ENCODE measurements at places on chromosomes 11 and 22.

DNA sequence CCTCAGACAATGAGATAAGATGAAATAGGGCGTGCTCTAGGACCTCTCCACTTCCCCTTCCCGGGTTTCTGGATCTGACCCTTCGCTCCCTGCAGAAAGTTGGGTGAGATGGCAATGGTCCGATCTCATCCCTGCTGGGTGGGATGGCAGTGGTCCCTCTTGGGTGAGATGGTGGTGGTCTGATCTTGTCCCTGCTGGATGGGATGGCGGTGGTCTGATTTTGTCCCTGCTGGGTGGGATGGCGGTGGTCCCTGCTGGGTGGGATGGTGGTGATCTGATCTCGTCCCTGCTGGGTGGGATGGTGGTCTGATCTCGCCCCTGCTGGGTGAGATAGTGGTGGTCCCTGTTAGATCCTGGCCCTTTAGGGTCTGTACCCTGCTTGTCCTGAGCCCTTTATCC, 21.3 kb downstream of the ST14 start:
- no peak for DNase-seq

DNA sequence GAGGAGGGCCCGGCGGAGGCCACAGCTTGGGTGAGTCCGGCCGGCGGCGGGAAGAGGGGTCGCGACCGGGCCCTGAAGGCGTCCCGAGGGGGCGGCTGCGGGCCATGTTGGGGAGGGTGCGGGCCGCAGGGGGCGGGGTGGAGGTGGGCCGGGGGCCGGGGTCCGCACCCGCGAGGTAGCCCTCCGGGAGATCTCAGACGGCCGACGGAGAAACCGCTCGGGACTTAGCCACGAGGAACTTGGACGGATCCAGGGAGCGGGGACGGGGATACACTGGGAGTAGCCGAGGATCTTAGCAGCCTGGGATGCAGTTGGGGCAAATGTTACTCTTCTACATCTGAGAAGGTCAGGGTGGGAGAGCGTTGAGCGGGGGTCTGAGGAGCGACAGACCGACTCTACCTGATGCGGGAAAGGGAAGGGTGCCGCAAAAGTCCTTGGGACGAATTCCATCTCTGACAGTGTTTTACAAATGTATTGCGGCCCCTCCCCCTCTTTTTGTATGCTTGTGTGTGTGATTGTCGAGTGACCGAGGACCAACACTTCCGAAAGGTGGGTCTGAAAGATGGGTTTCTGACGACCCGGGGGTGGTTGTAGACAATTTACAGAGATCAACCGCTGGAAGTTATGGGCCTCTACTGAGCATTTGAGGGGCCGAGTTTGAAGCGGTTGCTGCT, 658 bp downstream of the STIP1 start:
- DNase-seq = peak; percentile 24

DNA sequence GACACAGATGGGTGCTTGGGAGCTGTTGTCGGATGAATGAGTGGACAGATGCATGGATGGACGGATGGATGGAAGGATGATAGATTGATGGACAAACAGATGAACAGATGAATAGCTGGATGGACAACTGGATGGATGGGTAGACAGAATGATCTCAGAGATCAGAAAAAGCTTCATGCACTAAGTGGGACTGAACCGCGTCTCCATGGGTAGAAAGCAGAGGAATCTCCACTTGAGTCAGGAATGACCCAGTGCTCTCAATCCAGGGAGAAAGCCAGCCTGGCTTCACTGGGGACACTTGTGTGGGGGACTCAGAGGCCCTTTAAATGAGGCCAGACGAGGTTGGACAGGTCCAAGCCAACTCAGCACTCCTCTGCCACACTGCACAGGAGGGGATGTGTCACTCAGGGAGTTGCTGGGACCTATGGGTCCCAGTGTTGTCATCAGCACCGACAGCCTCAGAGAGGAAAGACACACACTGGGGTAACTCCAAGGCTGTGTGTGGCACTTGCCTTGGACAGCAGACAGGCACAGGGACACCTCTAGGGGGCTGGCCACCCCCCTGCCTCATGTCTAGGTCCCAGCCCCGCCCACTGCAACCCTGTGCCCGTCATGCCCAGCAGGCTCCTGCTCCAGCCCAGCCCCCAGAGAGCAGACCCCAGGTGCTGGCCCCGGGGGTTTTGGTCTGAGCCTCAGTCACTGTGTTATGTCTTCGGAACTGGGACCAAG, 5.6 kb downstream of the IGLL5 start:
- DNase-seq = no peak

DNA sequence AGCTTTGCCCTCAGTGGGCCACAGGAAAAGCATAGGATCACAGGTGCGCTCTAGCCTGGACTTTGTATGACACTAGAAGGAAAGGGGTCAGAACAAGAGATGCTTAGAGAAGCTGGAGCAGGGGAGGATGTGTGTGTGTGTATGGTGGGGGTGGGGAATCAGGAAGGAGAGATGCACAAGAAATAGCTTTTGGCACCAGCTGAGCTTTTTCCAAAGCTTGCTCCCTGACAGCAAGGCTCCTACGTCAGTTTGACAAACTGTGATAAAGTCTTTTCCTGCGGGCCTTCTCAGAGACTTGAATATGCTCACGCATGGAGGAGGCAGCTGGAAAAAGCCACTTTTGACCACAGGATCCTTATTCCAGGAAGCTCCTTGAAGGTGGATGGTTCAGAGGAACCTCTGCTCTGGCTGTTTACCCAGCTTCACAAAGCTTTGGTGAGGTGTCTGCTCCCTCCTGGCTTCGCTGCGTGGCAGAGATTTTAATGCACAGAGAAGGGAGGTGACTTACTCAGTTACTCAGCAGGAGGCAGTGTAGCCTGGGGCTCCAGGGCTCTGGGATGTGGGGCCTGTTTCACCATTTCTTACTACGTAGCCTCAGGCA, 3.9 kb downstream of the CDC42EP1 start:
- DNase-seq = no peak

- no peak for DNase-seq
These were observed 13.9 kb downstream of the UBE4A start for GRCh38 chr11:118373263-118373662.

GRCh38 chr11:20438637-20439036, 51.1 kb downstream of the PRMT3 start:
- peak; percentile 15 for DNase-seq

DNA sequence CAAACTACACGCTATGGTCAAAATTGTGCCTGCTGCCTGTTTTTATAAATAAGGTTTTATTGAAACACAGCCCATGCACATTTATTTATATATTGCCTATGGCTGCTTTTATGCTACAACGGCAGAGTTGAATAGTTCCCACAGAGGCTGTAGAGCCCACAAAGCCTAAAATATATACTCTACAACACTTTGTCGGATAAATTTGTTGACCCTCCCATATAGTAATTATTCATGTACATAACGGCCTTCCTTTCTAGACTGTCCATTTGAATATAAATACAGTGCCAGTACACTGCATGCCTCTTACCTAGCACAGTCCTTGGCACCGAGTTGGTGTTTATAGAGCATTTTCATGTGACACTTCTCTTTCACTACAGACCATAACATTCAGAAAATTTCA, 314.0 kb downstream of the LRRC4C start:
- DNase-seq = no peak

DNA sequence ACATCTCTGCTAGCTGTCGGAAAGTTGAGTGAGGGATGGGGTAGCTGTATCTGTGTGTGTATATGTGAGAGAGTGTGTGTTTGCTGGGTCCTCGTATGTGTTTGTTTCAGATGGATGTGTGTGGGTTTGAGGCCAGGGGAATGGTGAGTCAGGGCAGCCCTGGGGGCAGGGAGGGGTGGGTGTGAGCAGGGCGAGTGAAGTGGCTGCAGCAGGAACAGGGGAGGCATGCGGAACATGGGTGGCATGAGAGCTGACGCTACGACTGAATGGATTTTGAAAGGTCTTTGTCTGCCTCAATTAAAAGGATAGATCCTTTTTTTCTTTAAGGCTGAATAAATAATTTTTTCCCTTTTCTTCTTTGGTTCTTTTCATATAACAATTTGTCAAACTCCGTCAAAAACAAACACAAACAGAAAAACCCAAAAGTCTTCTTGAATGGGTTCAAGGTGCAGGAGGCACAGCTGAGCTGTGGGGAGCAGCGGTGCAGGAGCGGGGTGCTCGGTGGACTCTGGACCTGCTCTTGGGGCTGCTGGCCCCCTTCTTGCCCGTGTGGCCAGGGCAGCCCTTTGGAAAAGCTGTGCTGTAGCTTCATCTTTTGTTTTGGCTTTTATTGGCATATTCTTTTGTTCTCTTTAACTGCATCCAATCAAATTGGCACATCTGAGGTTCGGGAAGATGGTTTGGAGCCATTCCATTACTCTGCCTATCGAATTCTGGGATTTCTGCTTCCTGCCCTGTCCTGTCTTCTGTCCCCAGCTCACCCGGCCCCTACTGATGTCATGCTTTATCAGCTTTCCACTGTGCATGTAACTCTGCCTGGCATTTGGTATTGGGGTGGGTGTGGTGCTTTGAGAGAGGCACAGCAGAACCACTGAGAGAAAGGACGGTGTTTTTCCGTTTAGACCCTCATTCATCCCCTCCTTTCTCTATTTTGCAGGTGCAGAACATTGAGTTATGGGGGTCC, 80.1 kb downstream of the ADAMTS15 start:
- no peak for DNase-seq

GRCh38 chr11:16981651-16982194, 32.5 kb downstream of the PLEKHA7 start:
- peak; percentile 69 for DNase-seq

GRCh38 chr11:61587541-61587941, 6.7 kb upstream of the SYT7 start:
- peak; percentile 48 for DNase-seq

DNA sequence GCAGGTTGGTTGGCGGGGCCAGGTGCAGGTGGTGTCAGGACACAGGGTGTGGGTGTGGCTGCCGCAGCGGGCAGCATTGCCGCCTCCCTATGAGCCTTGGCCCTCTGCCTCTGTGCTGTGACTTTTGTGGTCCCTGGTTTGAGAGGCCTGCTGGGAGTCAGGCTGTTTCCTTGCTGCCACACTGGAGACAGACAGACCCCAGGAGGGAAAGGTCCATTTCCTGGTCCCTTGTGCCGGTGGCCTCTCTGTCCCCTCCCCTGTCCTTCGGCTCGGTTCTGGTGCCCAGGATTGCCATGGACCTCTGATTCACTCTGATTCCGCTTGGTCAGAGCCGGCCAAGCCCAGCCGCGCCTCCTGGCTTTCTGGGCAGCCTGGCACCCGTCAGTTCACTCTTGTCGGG, 196.9 kb downstream of the TBC1D22A start:
- DNase-seq = no peak

DNA sequence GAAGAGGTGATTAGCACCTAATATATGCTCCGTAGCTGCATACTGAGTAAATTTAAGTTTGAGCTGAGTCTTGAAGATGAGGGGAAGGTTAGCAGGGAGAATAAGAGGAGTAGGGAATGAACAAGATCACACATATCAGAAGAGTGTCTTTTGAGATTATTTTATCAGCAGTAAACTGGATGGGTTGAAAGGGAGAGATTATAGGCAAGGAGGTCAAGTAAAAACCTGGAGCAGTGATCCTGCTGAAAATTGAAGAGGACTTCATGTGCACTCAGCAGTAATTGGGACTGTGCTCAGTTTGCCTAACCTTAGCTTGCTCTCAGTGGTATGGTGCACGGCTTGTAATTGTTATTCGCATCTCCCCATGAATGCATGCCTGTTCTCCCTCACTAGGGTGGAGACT, 79.5 kb upstream of the PICALM start:
- DNase-seq = no peak

GRCh38 chr11:826836-827145, 928 bp upstream of the CRACR2B start:
- DNase-seq = peak; percentile 76

DNA sequence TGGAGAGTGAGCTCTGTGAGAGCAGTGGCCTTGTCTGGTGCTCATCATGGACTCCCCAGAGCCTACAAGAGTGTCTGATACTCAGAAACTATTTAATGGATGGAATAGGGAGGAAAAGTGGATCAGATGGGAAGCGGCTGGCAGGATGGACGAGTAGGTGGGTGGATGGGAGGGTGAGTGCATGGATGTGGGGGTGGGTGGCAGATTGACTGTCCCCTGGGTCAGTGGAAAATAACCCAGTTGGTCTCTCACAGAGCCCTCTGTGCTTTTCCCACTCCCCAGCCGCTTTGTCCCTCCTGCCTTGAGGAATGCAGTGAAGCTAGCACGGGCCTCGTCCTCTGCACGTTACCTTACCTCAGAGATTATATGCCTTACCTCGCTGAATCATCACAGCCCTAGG, 5.9 kb downstream of the SPI1 start:
- no peak for DNase-seq

DNA sequence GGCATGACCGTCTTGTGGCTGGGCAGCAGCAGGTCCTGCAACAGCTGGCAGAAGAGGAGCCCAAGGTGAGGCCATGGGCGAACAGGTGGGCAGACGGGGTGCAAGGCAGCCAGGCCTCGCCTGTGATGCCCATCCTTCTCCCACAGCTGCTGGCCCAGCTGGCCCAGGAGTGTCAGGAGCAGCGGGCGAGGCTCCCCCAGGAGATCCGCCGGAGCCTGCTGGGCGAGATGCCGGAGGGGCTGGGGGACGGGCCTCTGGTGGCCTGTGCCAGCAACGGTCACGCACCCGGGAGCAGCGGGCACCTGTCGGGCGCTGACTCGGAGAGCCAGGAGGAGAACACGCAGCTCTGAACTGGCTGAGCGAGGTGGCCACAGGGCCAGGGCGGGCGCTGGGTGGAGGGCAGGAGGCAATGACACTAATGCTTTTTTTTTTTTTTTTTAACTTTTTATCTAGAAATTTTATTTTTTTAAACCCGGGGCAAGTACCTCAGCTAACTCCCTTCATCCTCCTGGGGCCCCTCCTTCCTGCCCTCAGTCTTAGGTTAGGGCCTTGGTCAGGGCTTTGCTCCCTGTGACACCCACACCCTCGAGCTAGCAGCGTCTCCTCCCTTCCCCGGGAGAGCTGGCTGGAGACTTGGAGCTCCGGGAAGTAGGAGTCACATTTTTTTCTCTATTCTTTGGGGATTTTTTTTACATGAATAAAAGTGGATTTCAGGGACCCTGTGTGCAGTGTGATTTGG, 16.0 kb downstream of the PLCB3 start:
- DNase-seq = peak; percentile 77

DNA sequence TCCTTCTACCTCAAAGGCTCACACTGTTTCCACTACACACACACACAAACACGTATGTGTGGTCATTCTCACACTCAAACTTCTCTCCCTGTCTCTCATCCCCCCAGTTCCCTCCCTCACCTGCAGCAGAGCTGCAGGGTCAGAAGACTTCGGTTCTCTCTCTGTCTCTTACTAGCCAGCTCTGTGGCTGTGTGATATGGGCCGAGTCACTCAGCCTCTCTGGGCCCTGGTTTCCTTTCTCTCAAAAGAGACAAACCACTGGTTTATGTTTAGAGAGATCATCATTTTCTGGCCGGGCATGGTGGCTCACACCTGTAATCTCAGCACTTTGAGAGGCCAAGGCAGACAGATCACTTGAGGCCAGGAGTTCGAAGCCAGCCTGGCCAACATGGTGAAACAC, 21.1 kb downstream of the TSPAN18 start:
- no peak for DNase-seq

DNA sequence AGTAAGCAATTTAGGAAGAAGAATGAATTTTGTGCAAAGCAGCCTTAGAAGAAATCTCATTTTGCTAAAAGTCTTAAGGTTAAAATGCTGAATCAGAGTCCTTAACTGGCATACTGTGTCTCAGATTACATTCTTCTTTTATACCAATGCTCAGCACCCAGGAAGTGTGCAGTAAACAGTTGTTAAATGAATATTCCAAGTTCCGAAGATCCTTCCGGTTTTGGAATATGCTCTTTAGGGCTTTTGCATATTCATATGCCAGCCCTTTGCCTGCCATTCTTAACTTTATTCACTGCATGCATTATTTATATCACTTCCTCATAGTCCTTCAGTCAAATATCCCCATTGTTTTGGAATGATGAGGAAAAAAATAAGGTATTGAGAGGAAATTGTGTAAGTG, 242.0 kb downstream of the DDX10 start:
- DNase-seq = no peak
